ENCODE measurements at places on chromosomes 4 and X.
A peak's percentile ranks its signal among the peaks of the same experiment; 100 is the strongest.

DNA sequence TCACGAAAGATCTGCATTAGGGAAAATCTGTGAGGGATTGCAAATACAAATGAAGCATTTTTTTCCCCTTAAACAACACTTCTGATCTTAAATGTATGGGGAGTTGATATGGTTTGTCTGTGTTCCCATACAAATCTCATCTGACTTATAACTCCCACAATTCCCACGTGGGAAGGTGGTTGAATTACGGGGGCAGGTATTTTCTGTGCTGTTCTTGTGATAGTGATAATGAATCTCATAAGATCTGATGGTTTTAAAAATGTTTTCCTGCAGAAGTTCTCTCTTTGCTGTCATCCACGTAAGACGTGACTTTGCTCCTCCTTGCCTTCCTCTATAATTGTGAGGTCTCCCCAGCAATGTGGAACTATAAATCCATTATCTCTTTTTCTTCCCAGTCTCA, 107.4 kb upstream of the KCNIP4 start:
- no peak for DNase-seq

DNA sequence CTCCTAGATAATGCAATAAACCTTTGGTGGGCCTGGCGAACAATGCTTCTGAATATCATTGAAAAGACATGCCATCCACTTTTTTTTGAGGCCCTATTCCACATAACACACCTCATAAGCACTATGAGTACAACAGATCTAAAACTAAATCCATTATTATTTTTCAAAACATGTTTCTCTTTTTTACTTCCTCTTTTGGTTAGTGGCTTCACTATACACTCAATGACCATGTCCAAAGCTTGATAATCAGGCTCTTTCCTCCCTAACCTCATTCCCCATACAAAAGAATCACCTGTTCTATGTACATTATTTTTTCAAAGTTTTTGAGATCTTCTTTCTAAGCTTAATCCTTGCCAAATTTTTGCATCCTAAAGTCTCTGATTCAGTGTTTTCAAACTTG, 20.4 kb upstream of the NPY2R start:
- DNase-seq = no peak

DNA sequence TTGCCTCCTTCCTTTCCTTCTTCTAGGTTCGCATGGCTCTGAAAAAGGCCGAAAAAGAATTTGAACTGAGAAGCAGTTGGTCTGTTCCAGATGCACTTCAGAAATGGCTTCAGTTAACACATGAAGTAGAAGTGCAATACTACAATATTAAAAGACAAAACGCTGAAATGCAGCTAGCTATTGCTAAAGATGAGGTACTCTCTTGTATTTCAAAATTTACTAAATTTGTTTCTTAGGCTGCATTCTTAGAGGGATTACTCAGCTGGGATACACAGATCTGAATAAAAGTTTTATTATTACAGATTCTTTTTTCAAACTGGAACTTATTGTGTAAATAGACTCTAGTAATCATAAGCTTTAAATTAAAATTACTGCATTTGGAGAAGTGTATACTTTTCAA, 146.9 kb downstream of the STIM2 start:
- DNase-seq = no peak

DNA sequence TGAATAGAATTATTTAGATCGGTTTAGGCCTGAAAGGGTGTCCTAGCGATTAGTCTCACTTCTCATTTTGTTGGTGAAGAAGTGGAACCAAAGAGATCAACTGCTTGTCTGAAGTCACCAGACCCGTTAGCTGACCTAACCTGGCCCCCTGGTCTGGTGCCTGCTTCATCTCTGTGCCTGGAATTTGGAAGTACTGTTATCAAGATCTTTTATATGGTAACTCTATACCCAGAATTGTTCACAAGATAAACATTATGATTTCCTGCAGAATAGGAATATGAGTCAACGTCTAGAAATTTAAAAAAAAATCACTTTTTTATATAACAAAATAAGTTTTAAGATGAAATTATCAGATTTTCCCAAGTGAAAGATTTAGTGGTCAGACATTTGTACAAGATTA, 37.2 kb downstream of the LRP2BP start:
- DNase-seq = peak; percentile 62

Measured in hepatic stellate cell (primary cell).